ENCODE measurements at places on chromosomes 16 and 17.

GRCh38 chr17:42844271-42844670 is at the start of gene AOC2:
TSS of gene AOC2 (plus strand) at chr17:42844580. CDS start at chr17:42844627, 47 bp downstream.
- DNase-seq, result no peak

DNA sequence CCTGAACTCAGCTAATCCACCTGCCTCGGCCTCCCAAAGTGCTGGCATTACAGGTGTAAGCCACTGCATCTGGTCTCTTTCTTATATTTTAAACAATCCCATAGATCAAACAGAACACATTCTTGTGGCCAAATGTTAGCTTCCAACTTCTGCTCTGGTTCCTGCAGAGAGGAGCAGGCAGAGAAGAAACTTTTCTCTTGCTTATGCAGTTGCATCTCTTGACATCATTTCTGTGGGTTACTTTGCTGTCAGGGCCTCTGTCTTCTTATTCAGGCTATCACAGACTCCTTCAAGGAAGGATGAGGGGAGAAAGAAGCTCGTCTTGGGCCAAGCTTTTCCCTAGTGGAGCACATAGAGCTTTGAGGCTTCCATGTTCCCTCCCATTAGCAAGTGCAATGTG is 7.8 kb downstream of the HSD17B2 start:
- no peak for DNase-seq

DNA sequence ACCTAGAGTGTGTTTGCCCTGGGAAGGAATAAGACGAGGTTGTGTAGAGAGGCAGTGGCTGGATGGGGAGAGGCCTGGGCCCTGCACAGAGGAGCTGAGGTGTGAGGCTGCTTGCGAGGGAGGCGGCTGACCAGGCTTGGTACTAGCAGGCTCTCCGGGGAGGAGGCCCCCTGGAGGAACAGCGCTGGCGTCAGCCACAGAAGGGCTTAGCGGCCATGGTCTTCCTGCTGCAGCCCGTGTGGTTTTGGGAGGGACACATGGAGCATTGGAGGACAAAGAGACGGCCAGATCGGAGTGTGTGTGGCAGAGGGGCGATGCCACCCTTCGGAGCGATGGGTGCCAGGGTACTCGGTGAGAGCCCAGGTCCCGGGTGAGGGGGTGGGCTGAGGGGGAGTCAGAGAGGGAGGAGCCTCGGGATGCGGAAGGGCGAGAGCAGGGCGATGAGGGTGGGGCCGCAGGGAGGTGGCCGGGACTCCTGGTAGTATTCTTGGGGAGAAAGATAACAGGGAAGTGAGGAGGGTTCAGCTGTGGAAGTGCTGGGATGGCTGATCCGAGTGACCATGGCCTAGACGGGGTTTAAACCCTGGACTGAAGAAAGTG is 8.3 kb downstream of the BANP start:
- no peak for DNase-seq

DNA sequence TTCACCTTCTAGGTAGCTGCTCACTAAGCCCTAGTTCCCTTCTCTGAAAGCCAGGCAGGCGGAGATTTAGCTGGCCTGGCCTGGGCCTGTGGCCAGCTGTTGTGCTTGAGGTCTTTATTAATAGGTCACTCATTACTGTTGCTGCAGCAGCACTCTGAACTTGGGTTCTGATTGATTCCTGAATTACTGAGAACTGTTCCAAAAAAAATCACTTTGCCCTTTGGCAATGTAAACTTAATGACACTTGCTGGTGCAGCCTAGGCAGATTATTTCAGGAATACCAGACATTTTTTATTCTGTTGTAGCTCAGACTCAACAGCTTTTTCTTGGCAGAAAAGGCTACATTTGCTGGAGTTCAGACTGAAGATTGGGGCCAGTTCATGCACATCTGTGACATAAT is 2.7 kb downstream of the TOM1L1 start:
- DNase-seq, result no peak

Measured in urothelium cell line (cell line).